ENCODE measurements at places on chromosomes 4 and X.

DNA sequence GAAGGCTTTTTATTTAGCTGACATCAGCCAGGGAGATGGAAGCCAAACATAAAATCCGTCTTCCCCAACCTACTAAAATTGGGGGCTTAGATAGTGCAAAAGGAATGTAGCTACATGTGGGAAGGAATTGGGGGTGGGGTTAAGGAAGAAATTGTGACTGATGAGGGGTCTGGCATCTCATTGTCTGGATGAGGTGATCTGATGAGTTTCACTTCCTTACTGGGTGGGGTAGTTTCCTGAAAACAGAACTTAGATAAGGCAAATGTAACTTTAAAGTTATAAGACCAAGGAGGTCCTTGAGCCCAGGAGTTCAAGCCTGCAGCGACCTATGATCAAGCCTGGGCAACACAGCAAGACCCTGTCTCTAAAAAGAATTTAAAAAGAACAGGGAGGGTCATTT lies 105.5 kb upstream of the NEIL3 start:
- DNase-seq: no peak

DNA sequence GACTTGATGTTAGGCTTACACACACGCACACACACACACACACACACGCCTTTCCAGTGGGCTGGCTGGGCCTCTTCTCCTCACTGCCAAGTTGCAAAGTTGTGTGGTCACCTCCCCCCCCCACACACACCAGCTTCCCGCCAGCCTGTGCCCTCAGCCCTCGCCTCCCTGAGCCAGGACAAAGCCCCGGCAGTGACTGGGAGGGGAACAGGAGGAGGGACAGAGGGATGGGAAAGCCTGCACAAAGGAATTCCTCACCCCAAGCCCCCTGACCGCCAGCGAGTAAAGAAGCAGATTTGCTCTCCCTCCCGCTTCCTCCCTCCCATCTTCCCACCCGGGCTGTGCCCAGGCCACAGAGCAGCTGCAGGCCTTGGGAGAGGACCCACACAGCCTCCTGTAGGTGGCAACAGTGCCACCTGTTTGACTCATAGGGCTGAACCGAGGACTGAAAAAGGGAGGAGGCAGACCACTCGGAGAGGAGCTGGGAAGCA lies at the start of gene GDPD2:
GDPD2 (plus strand) TSS at position 464 of the 491 bp plus-strand sequence. CDS start 1,671 bp downstream, outside the sequence.
- DNase-seq: peak; percentile 85

- DNase-seq: no peak
Observed at GRCh38 chr4:56215141-56215783, 172.0 kb downstream of the AASDH start.

- DNase-seq: no peak
Observed at GRCh38 chrX:73817393-73818199, 254.6 kb downstream of the CHIC1 start.

DNA sequence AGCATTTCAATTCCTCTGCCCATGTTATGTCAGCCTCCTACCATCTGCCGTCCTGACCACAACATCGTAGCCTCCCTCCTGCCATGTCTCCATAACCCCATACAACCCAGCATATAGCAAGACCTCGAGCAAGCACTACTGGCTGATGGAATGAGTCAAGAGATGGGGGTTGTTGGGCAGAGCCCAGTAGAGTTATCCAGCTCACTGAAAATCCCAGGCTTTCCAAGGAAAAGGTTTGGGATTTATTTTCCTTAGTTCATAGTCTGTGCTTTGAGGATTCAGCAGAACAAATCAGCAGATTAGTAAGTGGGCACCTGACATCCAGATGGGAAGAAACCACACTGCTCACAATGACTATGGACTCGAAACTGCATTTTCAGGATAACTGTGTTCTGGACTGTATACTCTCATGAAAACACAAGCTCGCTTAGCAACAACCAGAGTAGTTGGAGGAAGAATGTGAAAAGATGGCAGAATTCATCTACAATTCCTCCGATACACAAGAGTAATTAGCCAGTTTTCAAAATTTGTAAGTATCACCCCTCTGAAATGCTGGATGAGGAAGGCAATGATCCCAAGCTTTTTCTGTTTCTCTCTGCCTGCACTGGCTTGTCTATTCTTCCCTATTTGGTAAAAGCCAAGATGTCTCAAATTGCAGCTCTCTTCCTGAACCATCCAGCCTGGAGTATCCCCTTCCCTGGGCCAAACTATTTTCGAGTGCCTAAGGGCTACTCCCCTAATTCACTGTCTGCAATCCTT lies 186.2 kb upstream of the TBL1X start:
- DNase-seq: no peak

DNA sequence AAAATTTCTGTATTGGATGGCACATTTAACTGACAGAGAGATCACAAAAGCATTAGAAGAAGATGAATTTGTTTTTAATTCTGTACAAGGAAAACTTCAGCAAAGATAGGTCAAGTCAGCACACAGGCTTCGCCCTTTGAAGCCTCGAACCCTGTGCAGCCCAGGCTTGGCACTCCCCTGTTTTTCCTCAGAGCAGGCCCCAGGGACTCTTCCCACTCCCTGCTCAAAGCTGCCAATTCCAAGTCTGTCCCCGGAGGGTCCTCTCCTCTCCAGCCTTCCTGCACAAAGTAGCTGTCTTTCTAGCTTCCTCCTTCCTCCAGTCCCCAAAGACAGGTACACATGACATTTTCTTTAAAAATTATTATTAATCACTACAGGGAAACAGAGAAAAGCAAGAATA lies 466.3 kb downstream of the PPARGC1A start:
- DNase-seq: no peak
